GOT3 (cell line): ENCODE measurements at places on chromosomes 2 and 18.

GRCh38 chr18:63773551-63773950 is 1.7 kb upstream of the SERPINB7 start:
- DNase-seq, result no peak

DNA sequence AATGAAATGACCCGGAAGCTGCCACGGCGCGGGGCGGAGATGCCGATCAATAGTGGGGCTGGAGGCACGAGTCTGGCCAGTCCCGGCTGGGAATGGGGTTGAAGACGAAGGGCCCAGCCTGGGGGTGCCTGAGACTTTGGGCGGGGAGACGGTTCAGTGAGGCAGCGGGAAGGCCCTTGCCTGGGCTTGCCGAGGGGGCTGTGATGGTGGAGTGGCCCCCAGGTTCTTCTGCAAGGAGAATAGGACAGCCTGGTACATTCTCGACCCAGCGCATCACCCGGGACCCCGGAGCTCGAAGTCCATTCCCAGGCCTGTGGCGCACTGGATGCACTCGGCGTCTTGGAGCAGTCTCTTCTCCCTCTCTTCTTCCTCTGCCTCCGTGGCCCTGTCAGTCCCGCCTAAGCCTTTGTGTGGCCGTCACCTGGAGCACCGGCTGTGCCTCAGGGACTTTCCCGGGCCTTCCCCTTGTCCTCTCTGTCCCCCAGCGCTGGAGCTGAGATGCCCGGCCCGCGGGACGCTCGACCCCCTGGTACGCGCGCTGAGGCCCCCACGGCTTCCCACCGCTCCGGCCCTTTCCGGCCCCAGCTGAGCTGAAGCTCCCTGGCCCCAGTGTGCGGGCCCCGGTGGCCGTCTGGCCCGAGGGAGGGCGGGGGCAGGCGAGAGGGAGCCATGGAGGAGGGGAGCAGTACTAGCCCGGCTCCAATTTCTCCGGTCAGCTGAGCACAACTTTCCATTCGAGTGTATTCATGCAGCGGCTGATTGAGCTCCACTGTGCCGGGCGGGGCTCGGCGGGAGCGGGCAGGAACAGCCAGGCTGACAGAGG is 8.0 kb downstream of the SIX3 start:
- no peak for DNase-seq

GRCh38 chr2:143907801-143908200 is 612.1 kb downstream of the ZEB2 start:
- DNase-seq, result no peak

GRCh38 chr2:155350783-155351580 is 652.5 kb downstream of the KCNJ3 start:
- no peak for DNase-seq

- no peak for DNase-seq
Measured at GRCh38 chr2:148493822-148494563, 150.6 kb upstream of the EPC2 start.

GRCh38 chr18:42230636-42231035 is 275.6 kb downstream of the PIK3C3 start:
- no peak for DNase-seq

GRCh38 chr2:113212245-113213060 is 38.7 kb downstream of the PSD4 start:
- no peak for DNase-seq

- no peak for DNase-seq
Measured at GRCh38 chr18:77218642-77219041, 31.0 kb upstream of the GALR1 start.

DNA sequence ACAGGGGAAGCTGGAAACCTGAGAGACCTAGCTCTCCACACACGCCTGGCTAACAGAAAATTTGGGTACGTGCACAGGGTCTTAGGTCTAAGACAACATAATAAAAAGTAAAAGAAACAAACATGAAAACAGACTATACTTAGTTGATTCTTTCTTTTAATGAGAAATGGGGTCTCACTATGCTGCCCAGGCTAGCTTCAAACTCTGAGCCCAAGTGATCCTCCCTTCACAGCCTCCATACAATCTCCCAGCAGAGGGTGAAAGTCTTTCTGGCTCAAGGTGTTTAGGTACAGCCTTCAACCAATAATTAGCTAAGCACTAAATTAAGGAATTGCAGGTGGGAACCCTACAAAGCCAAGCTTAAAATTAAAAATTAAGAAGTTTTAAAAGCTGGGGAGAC is 116.2 kb downstream of the MEMO1 start:
- DNase-seq, result no peak

GRCh38 chr2:84881581-84882413 is 913 bp upstream of the TRABD2A start:
- DNase-seq, result peak; percentile 26

- DNase-seq, result no peak
Measured at GRCh38 chr2:219522111-219523030, 8.1 kb downstream of the ASIC4 start.

DNA sequence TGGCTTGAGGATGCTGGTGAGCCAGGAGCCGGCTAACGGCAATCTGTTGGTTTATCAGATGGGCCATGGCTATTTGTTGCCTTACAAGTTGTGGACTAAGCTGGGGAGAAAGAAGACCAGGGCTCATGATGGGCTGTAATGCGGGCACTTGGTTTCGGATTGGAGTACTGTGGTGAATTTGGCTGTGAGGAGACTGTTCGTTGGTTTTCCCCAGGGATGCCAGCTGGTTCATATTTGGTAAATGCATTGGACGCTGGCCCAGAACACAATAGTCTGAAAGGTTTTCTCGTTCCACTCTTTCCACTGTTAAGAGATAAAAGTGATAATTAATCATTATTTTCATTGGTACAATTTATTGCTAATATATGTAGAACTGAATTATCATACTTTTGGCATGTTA is 108.9 kb downstream of the SATB2 start:
- DNase-seq, result no peak

GRCh38 chr2:226839161-226839560 is 3.3 kb downstream of the RHBDD1 start:
- no peak for DNase-seq
